RPMI7951 (cell line): ENCODE measurements at places on chromosomes 6 and 20. TPM values are rescaled to one million over a fixed set of nuclear protein-coding genes. Genes with fewer than 3 reads are reported as not detected.

NRN1 gene
- total RNA-seq: 26.8 and 32.8 TPM in 2 replicates

SCUBE3 gene
- 0.10 and 0.24 TPM in 2 replicates for total RNA-seq

C6orf15 gene
- total RNA-seq: not detected in 2 replicates

RAB32 gene
- 104 and 125 TPM in 2 replicates for total RNA-seq

PACRG gene
- total RNA-seq: not detected in 2 replicates

CAGE1 gene
- total RNA-seq: not detected in 2 replicates

TP53TG5 gene
- not detected in 2 replicates for total RNA-seq

TUBB gene
- total RNA-seq: 1,269 and 1,837 TPM in 2 replicates

CAP2 gene
- 29.5 and 35.9 TPM in 2 replicates for total RNA-seq

GTSF1L gene
- not detected in 2 replicates for total RNA-seq

TP53RK gene
- total RNA-seq: 33.1 and 36.2 TPM in 2 replicates

DACT2 gene
- total RNA-seq: not detected in 2 replicates
